ENCODE measurements at places on chromosomes 13 and 19. TPM values are rescaled to one million over a fixed set of nuclear protein-coding genes. Genes with fewer than 3 reads are reported as not detected.
A peak's percentile ranks its signal among the peaks of the same experiment; 100 is the strongest.

DNA sequence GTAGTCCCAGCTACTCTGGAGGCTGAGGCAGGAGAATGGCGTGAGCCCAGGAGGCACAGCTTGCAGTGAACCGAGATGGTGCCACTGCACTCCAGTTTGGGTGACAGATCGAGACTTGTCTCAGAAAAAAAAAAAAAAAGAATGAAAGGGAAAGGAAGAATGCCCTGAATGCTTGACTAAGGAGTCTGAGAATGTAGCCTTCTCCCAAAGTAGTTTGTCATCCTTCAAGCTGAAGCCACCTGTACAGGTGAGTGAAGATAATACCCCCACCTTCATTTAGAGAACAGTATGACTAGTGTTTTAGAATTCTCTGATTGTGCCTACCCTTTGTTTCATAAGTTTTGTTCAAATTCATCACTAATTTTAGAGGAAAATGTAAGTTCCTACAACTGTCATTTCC, 5.9 kb downstream of the RCBTB1 start:
- DNase-seq: no peak

GRCh38 chr19:5968431-5969373, 9.2 kb downstream of the RANBP3 start:
- DNase-seq: peak; percentile 46

GRCh38 chr19:39423258-39424086, 11.0 kb downstream of the PLEKHG2 start:
- DNase-seq: peak; percentile 53

PEX11G gene
- total RNA-seq: 2.2 TPM

DNA sequence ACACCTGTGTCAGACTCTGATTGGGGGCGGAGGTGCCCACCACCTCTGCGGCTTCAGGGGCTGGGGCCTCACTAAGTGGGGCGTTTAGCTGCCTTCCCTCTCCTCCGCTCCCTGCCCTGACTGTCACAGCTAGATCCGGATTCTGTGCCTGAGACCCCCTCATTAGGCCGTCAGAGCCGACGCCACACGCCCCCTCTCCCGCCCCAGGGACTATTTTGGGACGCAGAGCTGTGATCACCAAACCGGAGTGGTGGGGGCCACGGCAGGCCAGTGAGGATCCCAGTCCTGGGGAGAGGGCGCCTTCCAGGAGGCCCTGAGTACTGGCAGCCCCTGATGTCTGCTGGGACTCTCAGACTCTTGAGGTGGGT, 762 bp downstream of the KANK3 start:
- no peak for DNase-seq

DNA sequence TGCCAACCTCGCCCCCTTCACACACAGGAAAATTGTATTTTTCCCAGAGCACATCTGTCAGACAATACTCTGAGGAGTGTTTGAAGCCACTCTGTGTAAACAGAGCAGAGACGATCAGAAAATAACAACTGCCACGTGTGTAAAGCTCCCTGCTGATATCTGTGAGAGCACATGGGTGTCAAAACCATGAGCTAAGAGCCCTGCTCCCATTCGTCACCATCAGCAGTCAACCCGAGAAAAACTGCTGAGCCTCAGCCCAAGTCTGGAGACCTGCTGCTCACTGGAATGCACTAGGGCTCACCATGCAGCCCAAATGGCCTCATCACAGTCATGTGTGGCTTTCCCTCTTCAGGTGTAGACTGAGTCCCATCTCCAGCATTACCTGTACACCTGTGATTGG, 304.1 kb downstream of the FGF14 start:
- DNase-seq: no peak

IGFL2 gene
- total RNA-seq: not detected

CEACAM7 gene
- not detected for total RNA-seq

C1QTNF9 gene
- 1.1 TPM for total RNA-seq

DNA sequence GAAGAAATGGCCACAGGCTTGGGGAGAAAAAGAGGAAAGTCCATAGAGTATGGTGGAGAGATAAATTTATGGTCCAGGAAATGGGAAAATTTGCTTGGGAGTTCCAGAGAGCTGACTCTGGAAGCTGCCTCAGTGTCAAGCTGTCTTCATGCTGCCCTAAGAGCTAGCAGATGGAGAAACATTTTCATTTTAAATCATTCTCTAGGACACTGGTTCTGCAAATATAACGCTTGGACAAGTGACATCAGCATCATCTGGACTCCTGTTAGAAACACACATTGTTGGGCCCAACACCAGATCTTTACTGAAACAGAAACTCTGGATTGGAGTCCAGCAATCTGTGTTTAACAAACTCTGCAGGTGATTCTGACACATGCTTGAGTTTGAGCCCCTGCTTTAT, 592.0 kb upstream of the KLF12 start:
- no peak for DNase-seq

DNA sequence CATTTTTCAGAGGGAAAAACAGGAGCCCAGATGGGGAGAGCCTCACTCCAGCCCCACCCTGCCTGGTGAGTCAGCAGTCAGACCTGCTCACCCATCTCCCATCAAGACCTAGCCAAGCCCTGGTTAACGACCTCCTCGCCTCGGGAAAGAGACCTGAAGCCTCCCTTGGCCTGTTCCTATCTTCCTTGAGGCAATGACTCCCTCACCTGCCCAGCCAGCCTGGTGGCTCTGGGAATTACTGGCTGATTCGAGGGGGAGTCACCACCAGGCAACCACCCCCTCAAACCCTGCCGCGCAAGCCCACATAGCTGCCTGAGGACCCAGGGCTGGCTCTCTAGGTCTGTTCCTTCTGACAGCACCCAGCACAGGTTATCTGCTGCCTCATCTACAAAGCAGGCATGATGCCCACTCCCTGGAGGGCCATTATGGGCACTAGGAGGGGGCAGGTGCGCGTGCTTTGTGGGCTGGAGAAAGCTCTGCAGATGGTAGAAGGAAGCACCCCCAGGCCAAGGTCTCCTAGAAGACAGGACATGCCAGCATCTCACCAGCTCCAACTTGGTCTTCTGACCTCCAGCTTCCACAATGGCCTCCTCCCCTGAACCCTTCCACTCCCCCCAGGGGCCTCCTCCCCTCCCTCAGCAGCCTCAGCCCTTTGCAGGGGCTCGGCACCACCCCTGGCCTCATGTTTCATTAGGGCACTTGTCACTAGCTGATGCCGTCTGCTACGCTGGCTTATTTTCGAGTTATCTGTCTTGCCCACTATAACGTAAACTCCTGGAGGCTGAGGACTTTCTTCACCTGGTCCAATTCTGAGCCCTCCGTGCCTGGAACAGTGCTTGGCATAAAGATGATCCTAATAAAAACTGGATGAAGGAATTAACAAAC, 10.4 kb downstream of the DEDD2 start:
- DNase-seq: no peak

DNA sequence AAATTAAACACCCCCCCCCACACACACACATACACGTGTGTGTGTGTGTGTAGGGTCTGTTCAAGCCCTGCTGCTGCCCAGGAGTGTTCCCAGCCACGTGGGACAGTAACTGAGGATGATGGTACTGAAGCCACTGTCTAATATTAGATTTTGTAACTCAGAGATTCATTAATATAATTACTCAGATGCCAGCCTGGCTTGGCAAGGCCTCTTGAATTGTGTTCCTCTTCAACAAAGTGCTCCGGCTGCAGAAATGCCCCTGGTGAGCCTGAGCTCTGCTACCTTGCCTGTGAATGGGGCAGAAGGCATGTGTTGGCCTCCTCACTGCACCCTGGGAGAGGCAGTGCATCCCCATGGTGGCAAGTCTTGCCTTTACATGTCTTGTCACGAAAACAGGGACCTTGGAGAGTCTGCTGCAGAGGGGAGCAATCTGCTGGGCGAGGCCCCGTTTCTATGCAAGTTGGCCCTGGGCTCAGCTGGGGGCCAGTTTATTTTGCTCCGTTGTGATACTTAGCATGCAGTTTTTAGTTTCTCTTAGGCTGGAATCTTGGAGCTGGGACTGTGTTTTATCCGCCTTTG, 44.0 kb downstream of the NFIX start:
- DNase-seq: no peak
